ENCODE measurements at places on chromosomes 12 and 14.

GRCh38 chr14:32588448-32589320 is 259.6 kb downstream of the AKAP6 start:
- no peak for DNase-seq

DNA sequence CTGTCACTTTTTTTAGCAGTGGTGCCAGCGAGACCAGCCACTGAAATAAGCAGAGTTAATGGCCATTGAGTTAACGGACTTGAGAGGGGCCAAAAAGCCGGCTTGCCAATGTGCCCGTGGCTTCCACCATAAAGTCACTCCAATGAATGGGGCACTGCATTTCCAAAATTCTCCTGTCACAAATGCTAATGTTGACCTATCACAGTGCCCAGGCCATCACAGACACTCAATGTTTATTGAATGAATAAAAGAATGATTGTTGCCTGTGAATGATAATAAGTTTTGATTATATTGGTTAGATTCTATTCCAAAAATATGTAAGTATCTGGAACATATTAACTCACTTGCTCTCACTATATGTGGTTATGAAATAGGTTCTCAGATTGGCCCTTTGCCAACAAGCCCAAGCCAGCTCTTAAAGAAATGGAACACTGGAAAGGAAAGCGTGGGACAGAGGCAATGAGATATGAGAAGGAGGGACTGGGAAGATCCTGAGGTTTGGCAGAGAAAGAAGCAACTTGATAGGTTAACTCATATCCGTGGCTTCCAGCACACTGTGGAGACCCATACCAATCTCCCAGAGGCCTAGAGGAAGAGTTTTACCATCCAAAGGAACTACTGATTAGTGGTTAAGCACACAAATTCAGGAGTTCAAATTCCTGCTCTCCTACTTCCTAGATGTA is 108.7 kb downstream of the BTG1 start:
- no peak for DNase-seq

DNA sequence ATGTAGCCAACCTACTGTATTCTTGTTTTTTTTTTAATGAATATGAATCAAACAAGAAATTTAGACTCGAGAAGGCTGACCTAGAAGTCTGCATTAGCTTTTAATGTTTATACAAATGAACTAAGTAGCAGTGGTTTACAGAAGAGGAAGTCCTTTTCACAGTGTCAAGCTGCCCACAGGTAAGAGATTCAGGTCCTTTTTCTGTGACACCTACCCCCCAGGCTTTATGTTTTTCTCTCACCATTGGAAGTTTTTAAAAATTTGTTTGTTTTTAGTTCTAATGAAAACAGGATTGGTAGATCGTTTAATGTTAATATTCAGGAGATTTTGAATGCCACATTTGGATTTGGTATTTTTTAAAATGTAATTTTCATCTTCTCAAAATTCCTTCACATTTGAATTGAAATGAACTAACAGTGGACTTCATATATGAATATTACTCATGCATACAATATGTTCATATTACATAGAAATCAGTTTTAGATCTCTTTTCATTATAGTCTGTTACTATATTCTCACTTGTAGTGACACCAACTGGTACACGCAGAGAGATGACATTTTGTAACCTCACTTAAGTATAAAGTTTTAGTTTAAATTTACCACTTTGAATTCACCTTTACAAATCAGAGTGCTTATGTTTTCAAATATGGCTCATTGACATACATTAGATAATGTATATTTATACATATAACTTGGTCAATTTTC is 29.7 kb downstream of the ATF7IP start:
- no peak for DNase-seq

- no peak for DNase-seq
Measured at GRCh38 chr12:129036135-129036534, 182.9 kb downstream of the GLT1D1 start.

DNA sequence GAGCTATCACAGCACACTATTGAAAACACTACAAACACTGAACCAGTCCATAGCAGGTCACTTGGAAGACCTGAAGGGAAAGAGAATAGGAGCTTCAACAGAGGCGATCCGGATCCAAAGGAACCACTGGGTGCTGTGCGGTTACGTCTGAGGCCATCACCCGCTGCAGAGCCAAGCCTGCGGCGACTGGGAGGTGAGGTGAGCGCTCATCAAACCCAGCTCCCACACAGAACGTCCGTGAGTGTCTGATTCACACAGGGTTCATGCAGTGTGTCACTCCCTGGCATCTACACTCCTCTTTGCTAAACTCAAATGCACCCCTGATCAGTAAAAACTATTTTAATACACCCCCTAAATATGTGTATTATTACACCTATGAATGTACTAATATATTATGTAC is 64.1 kb downstream of the TMEM132D start:
- no peak for DNase-seq

GRCh38 chr14:91454155-91454554 is 36.5 kb upstream of the CCDC88C start:
- DNase-seq, result no peak

DNA sequence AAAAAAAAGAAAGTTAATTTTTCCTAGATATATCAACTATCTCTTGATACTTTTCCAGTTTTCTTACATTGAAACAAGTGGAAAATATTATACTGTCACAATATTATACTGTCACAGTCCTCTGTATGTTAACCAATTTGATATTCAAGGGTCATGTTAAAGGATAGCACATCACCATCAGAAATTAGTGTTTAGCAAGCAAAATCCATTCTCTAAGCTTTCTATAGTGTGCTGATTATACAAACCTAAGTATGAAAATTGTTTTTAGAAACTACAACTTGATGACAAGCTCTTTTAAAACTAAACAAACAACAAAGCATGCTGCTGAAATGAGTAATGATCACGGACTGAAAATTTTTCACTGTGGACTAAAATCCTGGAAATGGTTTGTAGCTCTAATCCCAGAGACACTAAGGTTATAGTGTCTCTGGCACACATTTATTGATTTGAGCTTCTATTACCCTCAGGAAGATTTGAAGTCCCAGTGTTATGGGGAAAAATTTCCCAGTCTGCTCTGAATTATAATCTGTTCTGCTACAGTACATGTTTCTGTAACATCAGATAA is 9.7 kb downstream of the SPTSSA start:
- DNase-seq, result no peak

GRCh38 chr12:79521576-79521975 is 169.2 kb downstream of the PAWR start:
- no peak for DNase-seq

DNA sequence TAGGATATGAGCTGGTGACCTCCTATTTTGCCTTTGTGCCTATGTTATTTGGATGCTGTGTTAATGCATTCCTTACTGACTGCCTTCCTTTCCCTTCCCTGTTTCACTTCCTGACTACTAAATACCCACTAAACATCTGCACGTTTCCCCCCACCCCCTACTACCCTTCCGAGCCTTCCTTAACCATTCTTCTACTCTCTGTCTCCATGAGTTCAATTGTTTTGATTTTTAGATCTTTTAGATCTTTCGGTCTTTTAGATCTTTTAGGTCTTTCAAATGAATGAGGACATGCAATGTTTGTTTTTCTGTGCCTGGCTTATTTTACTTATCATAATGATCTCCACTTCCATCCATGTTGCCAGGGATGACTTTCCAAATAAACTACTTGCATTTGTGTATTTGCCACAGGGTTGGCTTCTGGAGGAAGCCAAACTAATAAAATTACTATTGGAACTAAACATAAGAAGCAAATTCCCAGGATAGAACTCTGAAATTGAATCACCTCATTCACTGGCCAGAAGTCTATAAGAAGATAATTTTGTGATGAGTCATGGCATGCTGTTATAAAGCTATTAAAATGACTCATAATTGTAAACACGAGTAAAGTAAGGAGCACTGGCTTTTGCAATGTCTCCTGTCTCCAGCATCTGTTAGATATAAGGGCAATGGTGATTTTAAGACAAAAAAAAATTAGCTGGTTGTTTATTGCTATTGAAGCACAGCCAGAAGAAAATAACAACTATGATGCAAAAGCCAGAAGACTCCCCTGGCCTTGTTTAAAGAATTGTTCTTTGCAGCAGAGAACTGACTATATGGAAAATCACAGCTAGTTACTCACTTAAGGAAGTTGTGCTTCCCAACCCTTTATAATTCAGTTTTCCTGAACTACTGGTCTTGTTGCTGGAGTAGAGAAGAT is 586.3 kb downstream of the LRFN5 start:
- DNase-seq, result no peak

- no peak for DNase-seq
Measured at GRCh38 chr14:28757786-28758185, 8.8 kb upstream of the FOXG1 start.

- no peak for DNase-seq
Measured at GRCh38 chr12:9051158-9051550, 61.8 kb downstream of the KLRG1 start.

All from left forelimb (tissue), 1 donor.